ENCODE measurements at places on chromosomes 7 and 10. TPM values are rescaled to one million over a fixed set of nuclear protein-coding genes. Genes with fewer than 3 reads are reported as not detected.

Gene SRRM3
- 0.09 TPM for total RNA-seq

Gene GIMAP8
- total RNA-seq: 9.6 TPM

Gene CUBN
- total RNA-seq: 0.43 TPM

DNA sequence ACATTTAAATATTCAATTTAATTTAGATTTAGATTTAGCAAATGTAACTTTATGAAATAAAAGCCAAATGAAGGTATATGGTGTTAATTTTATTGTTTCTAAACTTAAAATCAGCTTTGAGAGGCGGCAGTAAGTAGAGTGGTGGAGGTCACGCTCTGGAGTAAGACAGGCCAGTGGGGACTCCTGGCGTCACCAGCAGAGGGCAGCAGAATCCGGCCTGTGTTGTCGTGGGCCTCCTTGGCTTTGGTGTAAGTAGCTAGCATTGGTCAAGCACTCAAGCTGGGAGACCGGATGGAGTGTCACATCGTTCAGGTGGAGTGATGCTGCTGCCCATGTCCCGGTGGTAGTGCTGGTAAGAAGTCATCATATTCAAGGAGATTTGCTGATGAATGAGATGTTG is 98.7 kb upstream of the DNAJB6 start:
- DNase-seq: no peak

GRCh38 chr10:43053825-43054224 is 23.0 kb upstream of the RET start:
- no peak for DNase-seq

Data from activated CD4-positive, alpha-beta T cell treated with anti-CD3 and anti-CD28 coated beads for 36 hours (primary cell).